ENCODE measurements at places on chromosomes 1 and 21.

- no peak for DNase-seq
Measured at GRCh38 chr1:58446368-58446767, 100.2 kb downstream of the OMA1 start.

DNA sequence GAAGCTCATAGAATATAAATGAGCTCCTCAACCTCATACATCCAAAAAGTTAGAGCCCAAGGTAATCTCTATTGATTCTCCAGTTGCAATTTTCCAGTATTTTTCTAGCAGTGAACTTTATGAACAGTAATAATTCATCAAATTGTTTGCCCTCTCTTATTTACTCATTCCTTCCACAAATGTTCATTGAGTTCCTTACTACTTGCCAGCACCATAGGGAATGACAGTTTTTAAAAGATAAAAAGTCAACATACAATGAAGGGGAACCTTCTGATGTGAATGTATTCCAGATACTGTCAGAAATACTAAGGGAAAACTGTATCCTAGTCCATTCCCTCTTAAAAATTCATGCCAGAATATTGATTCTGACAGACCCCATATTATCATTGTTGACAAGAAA is 277.0 kb upstream of the C1orf87 start:
- DNase-seq, result no peak

GRCh38 chr1:223114871-223115270 is 28.2 kb downstream of the TLR5 start:
- DNase-seq, result no peak

DNA sequence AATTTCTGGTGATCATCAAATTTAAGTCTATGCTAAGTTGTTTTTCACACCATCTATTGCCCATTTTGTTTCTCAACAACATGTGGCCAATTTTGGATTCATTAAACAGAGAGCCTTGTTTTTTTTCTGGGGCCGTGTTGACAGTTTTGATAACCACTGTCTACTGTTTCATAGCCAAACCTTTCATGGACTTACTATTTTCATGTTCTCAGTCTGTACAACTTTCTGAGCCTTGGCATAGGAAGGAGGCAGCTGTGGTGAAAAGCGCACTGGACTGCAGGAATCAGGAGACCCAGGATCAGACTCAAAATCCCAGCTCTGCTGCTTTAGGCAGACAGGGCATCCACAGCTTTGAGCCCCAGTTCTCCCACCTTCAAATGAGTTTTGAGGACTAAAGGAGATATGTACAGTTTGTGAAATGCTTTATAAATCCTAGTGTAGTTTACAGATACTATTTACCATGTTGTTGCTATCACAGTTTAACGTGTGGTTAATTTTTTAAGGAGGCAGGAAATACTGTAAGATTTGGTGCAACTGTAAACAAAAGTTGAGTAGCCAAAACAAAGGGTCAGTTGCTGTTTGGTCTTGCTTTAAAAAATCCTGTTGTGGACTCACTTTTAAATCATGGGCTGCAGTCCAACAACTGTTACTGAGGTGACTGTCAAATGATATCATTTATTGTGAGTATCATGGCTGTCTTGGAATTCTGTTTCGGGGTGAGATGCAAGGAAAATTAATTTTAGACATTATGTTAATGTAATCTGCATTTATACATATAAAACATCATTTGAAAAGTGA is 2.9 kb downstream of the MACO1 start:
- no peak for DNase-seq

GRCh38 chr1:246748867-246749266 is 24.7 kb downstream of the SCCPDH start:
- no peak for DNase-seq

GRCh38 chr1:224929335-224930237 is at the start of gene DNAH14:
DNAH14 (plus strand) TSS chr1:224929675; CDS start chr1:224952703, 23,028 bp downstream.
- peak; percentile 76 for DNase-seq

DNA sequence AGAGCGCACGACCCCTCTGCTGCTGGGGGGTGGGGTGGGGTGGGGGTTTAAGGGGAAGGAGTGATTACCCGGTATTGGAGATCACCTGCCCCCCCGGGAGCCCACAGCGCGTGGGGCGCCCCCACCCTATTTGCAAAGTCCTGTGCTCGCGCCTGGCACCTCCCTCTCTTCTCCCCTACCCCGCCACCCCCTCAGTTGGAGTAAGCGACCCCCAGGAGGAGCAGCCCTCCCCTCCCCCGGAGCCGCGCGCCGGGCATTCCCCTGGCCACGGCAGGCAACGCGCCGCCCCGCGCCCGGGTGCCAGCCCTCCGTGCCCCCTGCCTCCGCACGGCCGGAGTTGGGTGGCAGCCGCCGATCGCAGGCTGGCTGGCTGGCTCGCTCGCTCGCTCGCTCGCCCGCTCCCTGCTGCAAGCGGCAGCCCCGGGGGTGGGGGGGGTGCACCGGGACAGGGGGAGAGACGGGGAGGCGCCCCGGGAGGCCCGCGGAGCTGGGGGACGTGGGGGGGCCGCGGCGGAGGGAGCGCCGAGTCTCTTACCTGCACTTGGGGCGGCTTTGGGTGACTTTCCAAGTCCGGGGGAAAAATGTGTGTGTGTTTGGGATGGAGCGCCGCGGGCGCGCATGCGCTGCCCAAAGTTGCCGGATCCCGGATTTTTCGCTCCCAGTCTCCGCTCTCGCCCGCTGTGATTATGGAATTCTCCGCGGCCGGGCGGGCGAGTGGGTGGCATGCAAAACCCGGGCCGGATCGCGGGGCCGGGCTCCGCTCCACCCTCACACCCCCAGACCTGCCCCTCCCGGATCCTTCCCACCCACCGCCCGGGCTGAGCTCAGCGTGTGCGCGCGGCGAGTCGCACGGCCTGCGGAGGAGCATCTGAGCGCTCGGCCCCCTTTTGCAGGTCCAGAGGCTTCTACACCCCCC is at the start of gene CASZ1:
CASZ1 (minus strand) TSS at position 618 of the 916 bp plus-strand sequence. CDS start 102,757 bp downstream, outside the sequence.
- DNase-seq, result peak; percentile 92

DNA sequence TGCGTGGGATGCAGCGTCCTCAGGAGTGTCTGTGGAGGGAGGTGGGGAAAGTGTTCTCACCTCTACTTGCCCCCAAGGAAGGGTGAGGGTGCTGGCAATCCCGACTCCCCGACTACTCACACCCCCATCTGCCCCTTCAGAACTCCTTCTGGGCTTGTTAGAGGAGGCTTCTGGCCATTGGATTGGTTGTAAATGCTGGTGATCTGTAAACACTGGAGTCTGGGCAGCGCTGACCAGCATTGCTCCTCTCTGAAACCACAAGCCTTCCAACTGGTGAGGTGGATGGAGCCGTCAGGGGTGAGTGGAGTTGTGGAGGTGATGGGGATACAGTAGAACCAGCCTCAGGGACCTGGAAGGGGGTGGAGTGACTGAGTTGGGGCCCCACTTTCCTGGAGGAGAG is 59.3 kb downstream of the NKAIN1 start:
- DNase-seq, result no peak

DNA sequence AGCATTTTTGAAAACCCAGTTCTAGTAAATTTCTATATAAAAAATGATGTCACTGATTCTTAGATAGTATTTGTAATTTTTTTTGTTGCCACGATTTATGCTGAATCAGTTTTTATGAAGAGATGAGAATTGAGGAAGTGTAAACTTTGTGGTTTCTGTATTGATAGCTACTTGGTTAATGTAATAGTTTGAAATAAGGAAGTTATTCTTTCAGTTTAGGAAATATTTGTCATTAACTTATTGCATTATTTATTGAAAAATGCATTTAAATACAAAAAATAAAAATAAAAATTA is 97.8 kb downstream of the ZFYVE9 start:
- DNase-seq, result no peak

GRCh38 chr21:15592271-15592860 is 137.4 kb upstream of the USP25 start:
- DNase-seq, result peak; percentile 10

- DNase-seq, result no peak
Measured at GRCh38 chr21:40049931-40050290, 182.7 kb downstream of the PCP4 start.

GRCh38 chr21:17818186-17819113 is 706 bp downstream of the C21orf91 start:
- peak; percentile 3 for DNase-seq

DNA sequence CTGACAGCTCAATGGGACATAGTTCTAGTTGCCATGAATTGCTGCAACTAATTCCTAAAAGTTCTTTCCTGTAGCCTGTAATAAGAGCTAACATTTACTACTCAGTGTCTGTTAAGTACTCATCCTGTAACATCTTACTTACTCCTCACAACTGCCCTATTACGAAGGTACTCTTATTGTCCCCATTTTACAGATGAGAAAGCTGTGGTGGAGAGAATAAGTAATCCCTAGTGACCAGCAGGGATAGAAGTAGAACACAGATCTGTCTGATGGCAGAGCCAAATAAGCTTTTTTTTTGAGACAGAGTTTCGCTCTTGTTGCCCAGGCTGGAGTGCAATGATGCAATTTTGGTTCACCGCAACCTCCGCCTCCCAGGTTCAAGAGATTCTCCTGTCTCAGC is 3.1 kb downstream of the STK40 start:
- DNase-seq, result no peak

DNA sequence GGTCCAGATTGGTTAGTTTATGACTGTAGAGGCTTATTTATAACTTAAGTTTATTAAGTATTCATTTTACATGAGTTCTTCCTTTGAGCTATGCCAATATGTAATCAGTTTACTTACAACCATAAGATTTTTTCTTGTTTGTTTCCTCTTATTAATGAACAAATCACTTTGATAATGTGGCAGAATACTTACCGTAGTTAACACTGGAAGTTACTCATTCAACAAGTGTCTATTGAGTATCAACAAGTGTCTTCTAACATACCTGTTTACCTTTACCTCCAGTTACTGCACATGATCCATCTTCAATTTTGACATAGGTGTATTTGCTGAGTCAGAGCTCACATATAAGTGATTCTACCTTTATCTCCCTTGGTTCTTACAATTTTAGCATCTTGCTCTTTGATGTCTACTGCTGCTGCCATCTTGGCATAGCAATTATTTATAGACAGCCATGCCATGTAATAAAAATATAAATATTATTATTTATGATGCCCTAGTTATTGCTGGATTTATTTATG is 205.7 kb downstream of the NCAM2 start:
- DNase-seq, result no peak

DNA sequence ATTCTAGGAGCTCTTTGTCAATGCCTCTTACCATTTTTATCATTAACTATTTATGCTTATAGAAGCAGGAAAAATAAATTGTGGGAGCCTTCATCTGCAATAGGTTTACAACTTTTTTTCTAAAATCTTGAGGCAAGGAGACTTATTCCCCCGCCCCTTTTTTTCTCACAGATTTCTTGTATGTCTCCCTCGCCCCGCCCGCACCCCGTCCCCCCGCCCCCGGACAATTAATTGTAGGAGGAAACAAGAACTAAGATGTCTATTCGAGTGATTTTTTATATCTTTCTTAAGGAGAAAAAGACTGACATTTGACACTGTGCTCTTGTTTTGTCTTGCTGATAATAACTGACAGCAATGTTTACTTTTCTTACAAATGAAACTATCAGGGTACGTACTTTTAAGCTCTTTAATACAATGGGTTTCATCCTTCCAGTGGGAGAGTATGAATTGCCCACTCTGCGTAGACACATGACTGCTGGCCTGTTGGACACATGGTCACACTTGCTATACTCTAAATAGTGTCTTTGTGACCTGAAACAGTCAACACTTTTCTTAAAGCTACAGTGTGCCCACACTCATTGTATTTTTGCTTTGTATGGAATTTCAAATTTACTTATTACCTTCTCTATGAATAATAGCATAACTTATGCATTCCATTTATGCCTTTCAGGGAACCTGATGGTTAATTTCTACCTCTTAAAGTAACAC is 1.5 kb upstream of the IVNS1ABP start:
- no peak for DNase-seq

DNA sequence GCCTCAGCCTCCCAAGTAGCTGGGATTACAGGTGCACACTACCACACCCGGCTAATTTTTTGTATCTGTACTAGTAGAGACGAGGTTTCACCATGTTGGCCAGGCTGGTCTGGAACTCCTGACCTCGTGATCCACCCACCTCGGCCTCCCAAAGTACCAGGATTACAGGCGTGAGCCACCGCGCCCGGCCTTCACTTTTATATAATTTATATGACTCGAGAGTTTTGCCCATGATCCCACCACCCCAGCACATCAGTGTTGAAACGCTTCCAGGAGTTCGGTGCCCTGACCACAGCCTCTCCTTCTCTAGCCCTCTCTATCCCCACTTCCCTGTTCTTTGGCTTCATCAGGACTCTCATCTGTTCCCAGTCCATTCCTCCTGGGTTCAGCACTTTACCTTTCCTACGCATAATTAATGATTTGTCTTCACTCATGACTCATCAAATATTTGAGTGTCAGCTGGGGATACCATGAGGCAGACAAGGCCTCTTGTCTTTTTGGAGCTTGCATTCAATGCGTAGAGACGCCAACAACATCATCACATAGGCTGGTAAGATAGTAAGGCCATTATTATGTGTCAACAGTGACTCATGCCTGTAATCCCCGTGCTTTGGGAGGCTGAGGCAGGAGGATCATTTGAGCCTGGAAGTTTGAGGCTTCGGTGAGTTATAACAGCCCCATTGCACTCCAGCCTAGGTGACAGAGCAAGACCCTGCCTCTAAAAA is 1.4 kb downstream of the PMF1 start:
- DNase-seq, result no peak

GRCh38 chr1:100478816-100479215 is 59.1 kb upstream of the GPR88 start:
- no peak for DNase-seq

- peak; percentile 36 for DNase-seq
Measured at GRCh38 chr21:39386194-39386593, 37.3 kb upstream of the HMGN1 start.

GRCh38 chr1:94240822-94241221 is 3.4 kb upstream of the ARHGAP29 start:
- peak; percentile 3 for DNase-seq

- no peak for DNase-seq
Measured at GRCh38 chr1:214603819-214604252, 841 bp downstream of the CENPF start.

DNA sequence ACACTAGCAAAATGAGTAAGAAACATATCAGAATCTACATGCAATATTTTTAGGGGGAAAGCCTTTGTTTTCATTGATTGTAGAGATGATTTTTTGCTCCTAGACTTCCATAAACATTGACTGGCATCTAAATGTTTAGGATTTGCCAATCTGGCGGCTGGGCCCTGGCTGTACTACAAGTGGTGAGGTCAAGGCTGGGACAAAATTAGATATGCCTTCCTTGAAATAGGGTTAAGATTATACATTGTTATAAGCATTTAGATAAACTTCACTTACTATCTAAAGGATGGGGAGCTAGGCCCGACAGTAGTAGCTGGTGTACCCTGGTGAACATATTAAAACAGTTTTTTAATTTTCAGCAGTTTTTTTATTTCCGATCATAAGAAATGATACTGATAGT is 5.2 kb downstream of the NFIA start:
- DNase-seq, result no peak

- DNase-seq, result no peak
Measured at GRCh38 chr1:54312796-54313316, 93.3 kb downstream of the SSBP3 start.

- no peak for DNase-seq
Measured at GRCh38 chr1:93593854-93594602, 87.6 kb downstream of the BCAR3 start.
